ENCODE measurements at places on chromosomes 5 and 9.

DNA sequence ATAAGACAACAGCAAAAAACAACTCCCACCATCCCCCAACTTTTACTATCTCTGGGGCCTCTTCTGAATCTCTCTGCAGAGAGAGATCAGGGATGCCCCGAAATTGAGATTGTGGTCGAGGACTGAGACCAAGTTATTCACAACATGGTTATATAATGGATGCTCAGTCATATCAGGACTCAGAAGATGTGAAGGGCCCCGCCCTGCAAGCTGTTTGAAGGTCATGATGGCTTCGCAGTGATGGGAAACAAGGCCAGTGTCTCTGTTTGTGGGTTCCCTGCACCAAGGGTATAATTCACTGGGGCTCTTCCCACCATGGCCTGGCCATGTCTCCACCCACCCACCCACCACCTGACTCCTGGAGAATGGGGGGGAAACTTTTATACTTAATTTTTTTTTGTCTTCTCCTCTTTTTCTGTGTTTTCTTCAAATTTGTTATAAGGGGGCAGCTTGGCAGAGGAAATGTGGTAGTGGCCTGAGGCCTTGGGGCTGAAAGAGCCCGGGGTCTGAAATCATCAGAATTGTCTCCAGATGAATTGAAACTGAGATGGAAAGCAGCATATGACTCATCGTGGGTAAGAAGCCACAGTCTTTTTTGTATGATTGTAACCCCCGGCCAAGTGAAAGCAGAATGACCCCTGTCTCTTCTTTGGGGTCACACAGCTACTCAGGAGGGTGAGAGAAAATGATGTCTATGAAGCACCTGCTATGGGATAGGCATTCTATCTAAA lies 15.0 kb upstream of the TEX48 start:
- no peak for DNase-seq

GRCh38 chr9:114638404-114638803 lies 19.2 kb downstream of the TEX53 start:
- no peak for DNase-seq

GRCh38 chr5:122322801-122323548 lies 10.9 kb downstream of the SNCAIP start:
- no peak for DNase-seq

DNA sequence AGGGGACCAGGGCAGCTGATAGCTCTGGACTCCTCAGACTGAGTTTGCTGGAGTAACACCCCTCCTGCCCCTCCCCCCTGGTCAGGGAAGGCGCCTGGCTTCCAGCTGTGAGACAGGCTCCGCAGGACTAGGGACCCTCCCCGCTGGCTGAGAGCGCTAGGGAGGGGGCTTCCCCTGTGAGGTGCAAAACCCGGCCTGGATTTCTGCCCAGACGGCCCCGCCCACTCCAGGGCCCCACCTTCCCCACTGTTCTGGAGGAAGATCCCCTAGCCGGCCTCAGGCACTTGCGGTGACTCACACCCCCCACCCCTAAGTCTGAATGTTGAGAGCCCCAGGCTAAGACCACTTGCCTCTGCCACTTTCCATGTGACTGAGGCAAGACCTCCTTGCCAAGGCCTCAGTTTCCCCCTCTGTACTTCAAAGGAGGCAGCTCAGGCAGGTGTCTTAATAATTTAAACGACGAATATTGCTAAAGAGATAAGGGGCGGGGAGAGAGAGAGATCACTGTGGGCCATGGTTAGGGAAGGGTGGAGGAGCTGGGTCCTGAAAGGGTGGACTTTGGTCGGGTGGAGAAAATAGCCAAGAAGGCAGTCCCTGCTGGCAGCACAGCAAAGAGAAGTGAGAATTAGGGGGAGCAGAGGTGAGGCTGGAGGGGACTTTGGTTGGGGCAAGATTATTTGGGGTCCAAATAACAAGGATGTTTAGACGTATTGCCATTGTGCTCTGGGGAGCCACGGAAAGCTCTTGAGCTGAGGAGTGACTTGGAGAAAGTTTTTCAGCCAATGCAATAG lies 1.0 kb upstream of the DAB2IP start:
- no peak for DNase-seq

DNA sequence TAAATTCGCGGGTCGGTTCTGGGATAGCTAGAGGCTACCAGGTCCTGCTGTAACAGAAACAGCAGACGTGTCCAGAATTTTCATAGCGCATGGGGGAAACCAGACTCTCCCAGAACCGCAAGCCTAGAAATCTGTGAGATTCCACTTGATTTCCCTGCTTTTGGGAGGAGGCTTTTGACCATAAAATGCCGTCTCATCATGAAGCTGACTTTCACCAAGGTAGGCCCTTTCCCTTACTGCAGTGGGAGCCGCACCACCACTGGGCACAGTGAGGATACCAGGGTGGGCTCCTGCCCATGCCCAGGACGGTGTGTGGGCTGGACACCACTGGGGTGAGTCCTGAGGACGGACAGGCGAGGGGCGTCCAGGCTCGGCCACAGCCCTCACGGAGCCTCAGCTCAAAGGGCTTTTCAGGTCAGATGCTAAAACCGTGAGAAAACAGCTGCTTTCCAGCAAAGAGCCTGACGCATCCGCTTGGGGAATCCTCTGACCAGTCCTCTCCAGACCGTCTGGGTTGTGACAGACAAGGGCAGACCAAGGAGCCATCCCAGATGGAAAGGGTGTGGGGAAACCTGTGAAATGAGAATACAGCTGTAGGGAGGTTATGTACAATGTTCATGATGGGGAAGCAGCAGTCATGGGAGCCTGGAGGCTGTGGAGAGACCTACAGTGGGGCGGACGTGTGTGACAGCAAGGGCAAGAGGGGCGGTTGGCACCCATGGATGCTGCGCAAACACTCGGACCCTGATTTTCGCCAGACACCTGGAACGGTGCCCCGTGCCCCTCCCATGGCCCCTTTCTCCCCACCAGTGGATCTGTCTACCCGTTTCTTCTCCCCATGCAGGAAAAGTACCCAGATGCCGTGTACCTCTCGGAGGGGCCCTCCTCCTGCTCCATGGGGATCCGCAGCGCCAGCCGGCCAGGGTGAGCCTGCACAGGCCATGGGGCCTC lies 59.2 kb downstream of the IPPK start:
- DNase-seq, result no peak

DNA sequence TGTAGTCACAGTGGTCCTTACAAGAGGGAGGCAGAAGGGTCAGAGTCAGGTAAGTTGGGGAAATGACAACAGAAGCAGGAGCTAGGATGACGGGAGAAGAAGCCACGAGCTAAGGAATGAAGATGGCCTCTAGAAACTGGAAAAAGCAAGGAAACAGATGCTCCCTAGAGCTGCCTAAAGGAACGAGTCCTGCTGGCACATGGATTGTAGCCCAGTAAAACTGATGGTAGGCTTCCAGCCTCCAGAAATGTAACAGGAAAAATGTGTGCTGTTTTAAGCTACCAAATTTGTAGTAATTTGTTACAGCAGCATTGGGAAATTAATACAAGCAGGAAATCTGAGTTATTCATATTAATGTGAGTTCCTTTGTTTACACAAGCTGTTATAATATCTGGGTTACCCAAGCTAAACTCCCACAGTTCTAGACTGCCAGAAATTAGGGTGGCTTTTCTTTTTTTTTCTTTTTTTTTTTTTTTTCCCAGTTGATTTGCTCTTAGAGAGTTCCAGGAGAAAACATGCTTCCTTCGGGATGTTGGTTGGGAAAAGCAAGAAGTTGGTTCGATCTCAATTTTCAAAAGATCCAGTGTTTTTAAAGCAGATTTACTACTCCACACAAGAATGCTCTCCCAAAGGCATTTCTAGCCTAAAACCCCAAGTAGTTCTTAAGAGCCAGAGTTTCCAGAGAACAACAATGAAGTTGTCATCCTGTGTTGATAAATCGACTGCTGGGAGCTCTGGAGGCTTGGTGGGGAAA lies 400.0 kb upstream of the SLC24A2 start:
- no peak for DNase-seq

DNA sequence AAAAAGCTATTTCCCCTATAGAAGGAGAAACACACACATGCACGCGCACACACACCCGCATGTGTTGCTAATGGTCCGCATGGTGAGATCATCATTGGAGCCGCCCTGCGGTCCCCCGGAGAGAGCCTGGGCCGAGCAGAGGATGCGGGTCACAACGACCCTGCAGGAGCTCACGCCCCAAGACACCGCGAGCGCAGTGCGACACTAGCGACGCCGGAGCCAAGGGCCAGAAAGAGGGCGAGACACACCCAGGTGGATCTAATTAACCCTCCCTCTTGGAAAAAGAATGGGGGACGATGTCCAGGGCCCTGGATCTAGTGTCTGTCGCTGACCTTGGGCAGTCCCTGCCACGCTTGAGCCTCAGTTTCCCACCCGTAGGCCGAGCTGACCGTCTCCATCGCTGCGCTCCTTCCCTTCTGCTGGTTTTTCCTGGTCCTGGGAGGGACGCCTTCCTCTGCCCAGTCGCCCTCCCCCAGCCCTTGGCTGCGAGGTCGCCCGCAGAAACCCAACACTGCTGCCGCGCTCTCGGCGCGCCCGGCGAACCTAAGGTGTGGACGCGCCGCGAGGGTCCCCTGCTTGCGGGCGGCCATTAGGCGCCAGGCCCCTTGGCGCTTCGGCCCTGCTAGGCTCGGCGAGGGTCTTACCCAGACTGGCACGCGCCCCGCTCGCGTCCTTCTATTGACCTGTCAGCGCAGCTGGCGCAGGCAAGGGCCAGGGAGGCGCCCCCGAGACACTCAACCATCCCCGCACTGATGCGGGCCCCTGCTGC lies 47.5 kb upstream of the RNF20 start:
- no peak for DNase-seq

- DNase-seq, result no peak
Measured at GRCh38 chr9:87609002-87609401, 111.3 kb downstream of the DAPK1 start.

DNA sequence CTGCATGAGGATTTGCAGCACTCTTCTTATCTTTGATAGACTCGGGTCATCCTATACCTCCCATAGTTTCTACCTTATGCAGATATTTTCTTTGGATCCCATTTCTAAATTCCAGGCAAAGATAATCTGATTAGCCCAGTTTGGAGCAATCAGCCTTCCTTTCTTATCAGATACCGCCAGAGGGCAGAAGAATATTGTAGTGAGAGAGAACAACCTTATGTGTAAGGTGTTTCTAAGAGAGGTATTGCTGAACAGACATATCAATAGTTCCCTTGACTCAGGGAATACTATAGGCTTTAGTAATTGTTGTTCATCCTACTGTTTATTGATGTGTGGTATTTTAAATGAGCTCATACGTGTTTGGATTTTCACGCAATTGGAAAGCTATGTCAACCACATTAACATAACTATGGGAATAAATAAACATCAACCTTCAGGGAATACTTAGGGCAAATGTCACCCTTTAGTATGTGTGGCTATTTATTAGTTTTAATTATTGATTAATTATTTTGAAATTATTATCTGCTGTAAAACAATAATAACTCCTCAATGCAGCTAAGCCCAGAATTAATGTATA lies 1435.2 kb upstream of the CDH9 start:
- no peak for DNase-seq

DNA sequence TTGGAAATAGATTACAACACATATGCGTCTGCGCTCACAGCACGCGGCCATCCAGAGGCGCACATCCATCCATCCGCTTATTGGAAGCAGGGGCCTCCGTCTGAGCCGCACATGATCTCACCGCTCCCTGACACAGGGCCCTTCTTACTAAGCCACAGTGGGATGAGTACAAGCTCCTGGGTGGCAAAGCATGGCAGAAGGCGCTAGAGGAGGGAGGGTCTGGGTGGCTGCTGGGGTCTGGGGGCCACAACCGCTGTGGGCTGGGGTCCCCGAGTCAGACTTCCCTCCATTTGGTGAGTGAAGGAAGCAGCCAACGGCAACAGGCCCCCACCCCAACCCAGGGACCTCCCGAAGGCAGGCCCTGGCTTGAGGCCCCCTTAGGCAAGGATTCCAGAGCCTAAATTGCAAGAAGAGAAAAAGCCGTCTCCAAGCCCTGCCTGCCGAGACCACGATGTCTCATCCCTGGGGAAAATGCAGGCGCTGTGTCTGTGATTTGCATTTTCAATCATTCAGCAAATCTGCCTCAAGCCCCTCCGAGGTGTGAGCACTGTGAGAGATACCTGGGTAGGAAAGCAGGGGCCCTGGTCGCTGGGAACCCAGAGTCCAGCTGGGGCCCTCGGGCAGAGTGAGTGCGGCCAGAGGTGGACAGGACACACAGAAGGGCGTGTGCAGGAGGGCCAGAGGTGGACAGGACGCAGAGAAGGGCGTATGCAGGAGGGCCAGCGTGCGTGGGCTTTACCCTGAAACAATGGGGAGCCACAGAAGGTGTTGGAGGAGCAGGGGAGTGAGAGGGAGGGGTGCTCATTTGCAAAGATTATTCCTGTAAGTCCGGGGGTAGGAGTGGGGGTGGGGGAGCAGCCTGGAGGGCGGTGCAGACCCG lies 135.7 kb downstream of the OLFM1 start:
- no peak for DNase-seq

GRCh38 chr9:3507395-3508077 lies 18.3 kb downstream of the RFX3 start:
- no peak for DNase-seq

DNA sequence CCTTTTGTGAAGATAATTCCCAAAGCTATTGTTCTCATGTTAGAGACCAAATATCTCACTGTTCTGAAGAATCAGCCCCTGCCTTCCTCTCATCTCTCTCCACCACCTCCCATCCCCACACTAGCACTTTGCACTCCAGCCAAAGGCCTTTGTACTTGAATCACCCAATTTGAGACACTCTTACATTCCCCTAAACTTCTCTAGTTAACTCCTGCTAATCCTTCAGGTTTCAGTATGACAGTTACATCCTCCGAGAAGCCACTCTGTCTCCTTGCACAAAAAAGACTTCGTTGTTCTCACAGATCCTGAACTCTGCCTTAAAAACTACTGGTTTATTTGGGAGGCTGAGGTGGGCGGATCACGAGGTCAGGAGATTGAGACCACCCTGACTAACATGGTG lies 227.5 kb downstream of the PIK3R1 start:
- DNase-seq, result no peak

DNA sequence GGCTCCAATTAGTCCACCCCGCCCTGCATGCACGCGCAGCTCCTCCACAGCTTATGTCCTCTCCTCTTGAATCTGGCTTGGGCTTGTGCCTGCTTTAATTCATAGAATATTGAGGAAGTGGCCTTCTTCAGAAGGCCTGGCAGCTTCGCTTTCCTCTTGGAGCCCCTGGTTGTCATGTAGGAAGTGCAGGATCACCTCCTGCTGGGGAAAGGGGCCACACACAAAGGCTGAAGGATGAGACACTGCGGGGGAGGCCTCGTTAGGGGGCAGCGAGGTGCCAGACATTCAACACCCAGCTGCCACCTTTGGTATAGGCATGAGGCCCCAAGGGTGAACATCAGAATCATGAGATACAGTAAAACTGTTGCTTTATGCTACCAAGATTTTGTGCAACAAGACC lies 2.7 kb upstream of the CNOT6 start:
- DNase-seq, result no peak

- no peak for DNase-seq
Measured at GRCh38 chr5:98455665-98456064, 317.8 kb upstream of the RGMB start.
